ENCODE measurements at places on chromosomes 2 and 18.

- H3K4me1 ChIP-seq = no peaks in the 10 kb centered on the region
- H3K27ac ChIP-seq = no peak overlapping the region
- no peaks in the 10 kb centered on the region for H3K27me3 ChIP-seq
- H3K36me3 ChIP-seq = no peaks in the 10 kb centered on the region
Measured at GRCh38 chr2:45285311-45285710, 276.1 kb upstream of the SIX2 start.

DNA sequence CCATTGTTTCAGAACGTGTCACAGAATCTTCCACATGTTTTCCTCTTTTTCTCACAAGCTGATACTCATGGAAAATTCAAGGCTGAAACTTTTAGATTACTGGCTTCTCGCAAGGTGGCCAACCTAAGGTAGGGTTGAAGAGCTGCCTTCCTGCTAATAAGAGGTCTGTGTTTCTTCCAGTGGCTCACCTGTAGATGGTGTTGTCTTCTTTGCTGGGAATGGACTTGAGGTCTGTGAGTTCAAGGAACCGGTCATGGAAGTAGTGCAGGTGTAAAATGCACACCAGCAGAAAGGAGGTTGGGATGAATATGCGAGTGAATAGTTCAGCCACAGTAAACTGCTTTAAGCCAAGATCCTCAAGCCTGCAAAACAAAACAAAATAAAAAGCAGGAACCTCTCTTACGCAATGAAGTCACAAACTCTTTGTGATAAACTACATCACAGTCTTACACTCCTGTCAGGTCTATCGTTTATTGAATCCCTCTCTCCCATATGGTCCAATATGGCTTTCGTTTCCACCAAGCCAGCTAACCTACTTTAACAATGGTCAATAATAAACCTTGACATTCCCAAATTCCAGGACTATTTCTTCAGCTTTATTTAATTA lies 258.9 kb downstream of the NAPG start:
- H3K4me3 ChIP-seq = no peak overlapping the region
- H3K36me3 ChIP-seq = no peaks in the 10 kb centered on the region
- H3K27me3 ChIP-seq = no peaks in the 10 kb centered on the region
- no peak overlapping the region for H3K27ac ChIP-seq
- no peak for DNase-seq
- no peaks in the 10 kb centered on the region for H3K4me1 ChIP-seq

GRCh38 chr2:235618039-235618438 lies 124.2 kb downstream of the AGAP1 start:
- H3K27me3 ChIP-seq = no peaks in the 10 kb centered on the region
- H3K36me3 ChIP-seq = no peaks in the 10 kb centered on the region
- no peak for DNase-seq
- no peak overlapping the region for H3K4me3 ChIP-seq

DNA sequence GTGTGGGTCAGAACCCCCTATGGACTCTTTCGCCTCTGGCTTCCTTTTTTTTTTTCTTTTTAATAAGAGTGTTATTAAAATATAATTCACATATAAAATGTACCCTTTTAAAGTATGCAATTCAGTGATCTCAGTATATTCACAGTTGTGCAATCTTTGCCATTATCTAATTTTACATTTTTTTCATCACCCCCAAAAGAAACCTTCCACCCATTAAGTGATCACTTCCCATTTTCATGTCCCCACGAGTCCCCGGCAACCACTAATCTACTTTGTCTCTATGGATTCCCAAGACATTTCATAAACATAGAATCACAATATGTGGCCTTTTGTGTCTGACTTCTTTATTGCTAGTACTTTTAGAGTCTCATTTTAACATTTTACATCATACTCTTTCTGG lies 38.7 kb upstream of the ANXA4 start:
- H3K27ac ChIP-seq = no peak overlapping the region
- no peaks in the 10 kb centered on the region for H3K4me1 ChIP-seq
- no peak for DNase-seq
- H3K27me3 ChIP-seq = no peaks in the 10 kb centered on the region
- no peak overlapping the region for H3K4me3 ChIP-seq

GRCh38 chr18:31575515-31576257 lies 16.0 kb upstream of the TTR start:
- H3K27me3 ChIP-seq = no peaks in the 10 kb centered on the region
- DNase-seq = no peak
- no peak overlapping the region for H3K27ac ChIP-seq
- H3K36me3 ChIP-seq = no peaks in the 10 kb centered on the region

DNA sequence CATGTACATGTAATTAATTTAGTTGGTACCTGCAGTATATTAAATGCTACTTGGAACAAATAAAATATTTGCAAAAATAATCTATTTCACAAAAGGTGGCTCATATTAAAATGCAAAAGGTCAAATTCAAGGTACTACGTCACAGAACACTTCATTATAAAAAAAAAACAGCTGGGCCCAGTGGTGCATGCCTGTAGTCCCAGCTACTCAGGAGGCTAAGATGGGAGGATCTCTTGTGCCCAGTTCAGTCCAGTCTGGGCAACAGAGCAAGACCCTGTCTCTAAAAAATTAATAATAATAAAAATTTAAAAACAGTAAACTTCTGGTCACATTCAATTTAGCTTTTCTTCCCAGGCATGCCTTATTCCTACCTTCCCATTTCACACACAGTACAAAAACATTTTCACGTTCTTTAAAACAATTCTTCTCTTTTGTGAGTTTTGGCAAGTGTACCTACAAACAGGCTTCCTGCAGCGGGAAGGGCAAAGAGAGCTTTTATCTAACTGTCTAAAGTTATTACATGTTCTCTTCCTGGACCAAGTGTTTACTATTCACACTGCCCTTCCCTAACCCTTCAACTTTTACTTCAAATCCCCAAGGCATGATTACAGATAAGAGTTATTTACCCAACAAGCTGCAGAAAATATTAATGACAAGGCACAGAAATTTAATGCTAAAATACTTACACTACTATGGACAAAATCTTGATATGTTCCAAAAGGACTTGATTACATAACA lies 10.7 kb downstream of the BAZ2B start:
- no peak for DNase-seq
- peak overlapping the region; percentile 58 for H3K27ac ChIP-seq
- no peaks in the 10 kb centered on the region for H3K36me3 ChIP-seq
- peak overlapping the region; percentile 9 for H3K4me3 ChIP-seq

DNA sequence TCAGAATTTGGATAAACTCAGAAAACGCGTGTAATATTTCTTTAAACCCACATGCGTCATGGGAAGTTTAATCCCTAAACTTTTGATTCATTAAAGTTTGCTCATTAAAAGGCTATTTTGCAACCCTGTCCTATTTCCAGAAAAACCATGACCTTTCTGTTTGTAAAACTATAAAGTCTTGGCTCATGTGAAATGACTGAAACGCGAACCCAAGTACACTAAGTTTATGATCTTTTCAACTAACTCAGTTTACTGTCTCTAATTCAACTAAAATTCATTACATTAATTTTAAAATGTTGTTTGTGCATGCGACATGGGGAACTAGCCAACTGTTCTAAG lies 3.9 kb upstream of the RPL31 start:
- H3K36me3 ChIP-seq = peaks cover 5% of the 10 kb centered on the region
- no peak for DNase-seq
- H3K27ac ChIP-seq = no peak overlapping the region
- H3K27me3 ChIP-seq = no peaks in the 10 kb centered on the region
- H3K4me1 ChIP-seq = peaks cover 2% of the 10 kb centered on the region
- no peak overlapping the region for H3K4me3 ChIP-seq

- no peaks in the 10 kb centered on the region for H3K27me3 ChIP-seq
- no peaks in the 10 kb centered on the region for H3K4me1 ChIP-seq
- no peak overlapping the region for H3K27ac ChIP-seq
- H3K4me3 ChIP-seq = no peak overlapping the region
- DNase-seq = no peak
- peaks cover 8% of the 10 kb centered on the region for H3K36me3 ChIP-seq
Measured at GRCh38 chr2:134433979-134434378, 180.1 kb downstream of the MGAT5 start.

- no peaks in the 10 kb centered on the region for H3K27me3 ChIP-seq
- peaks cover 25% of the 10 kb centered on the region for H3K36me3 ChIP-seq
- DNase-seq = no peak
- H3K27ac ChIP-seq = peak overlapping the region; percentile 71
Measured at GRCh38 chr2:237732070-237732469, 66.5 kb upstream of the RBM44 start.

DNA sequence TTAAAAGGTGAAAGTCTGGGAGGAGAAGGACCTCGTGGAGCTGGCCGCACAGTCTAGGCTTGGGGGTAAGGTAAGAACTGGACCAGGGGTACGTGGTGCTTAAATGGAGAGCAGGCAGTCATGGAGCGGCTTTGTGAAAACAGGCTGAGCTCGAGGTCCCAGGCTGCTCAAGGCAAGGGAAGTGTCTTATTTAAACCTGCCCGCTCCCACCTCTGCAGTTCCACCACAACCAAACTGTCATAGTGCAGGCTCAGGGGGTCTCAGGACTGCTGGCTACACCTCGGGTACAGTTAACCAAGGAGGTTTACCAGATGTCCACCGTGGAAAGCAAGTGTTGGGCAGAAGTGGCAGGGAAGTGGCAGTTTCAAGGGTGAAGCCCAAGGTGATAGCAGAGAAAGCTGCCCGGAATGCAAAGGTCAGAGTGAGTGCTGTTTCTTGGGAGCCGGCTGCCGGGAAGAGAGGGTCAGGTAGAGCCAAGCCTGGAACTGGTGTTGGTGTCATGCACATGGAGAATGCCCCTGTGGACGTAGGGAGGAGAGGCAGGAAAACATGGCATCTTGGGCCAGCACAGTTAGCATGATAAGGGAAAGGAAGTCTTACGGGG lies 203.3 kb downstream of the GBX2 start:
- H3K36me3 ChIP-seq = peaks cover 7% of the 10 kb centered on the region
- H3K4me1 ChIP-seq = no peaks in the 10 kb centered on the region
- no peak overlapping the region for H3K27ac ChIP-seq
- H3K4me3 ChIP-seq = no peak overlapping the region
- DNase-seq = no peak
- H3K27me3 ChIP-seq = no peaks in the 10 kb centered on the region

GRCh38 chr2:29351916-29352591 lies 236.8 kb downstream of the CLIP4 start:
- no peaks in the 10 kb centered on the region for H3K27me3 ChIP-seq
- H3K4me3 ChIP-seq = no peak overlapping the region
- no peak for DNase-seq
- H3K4me1 ChIP-seq = no peaks in the 10 kb centered on the region

GRCh38 chr2:10680957-10681356 lies 8.8 kb downstream of the NOL10 start:
- no peak for DNase-seq
- peaks cover 49% of the 10 kb centered on the region for H3K36me3 ChIP-seq
- H3K27ac ChIP-seq = no peak overlapping the region
- no peaks in the 10 kb centered on the region for H3K27me3 ChIP-seq

GRCh38 chr18:63899206-63899605 lies 8.6 kb upstream of the SERPINB10 start:
- H3K4me3 ChIP-seq = no peak overlapping the region
- no peaks in the 10 kb centered on the region for H3K36me3 ChIP-seq
- no peak for DNase-seq
- H3K4me1 ChIP-seq = no peaks in the 10 kb centered on the region

DNA sequence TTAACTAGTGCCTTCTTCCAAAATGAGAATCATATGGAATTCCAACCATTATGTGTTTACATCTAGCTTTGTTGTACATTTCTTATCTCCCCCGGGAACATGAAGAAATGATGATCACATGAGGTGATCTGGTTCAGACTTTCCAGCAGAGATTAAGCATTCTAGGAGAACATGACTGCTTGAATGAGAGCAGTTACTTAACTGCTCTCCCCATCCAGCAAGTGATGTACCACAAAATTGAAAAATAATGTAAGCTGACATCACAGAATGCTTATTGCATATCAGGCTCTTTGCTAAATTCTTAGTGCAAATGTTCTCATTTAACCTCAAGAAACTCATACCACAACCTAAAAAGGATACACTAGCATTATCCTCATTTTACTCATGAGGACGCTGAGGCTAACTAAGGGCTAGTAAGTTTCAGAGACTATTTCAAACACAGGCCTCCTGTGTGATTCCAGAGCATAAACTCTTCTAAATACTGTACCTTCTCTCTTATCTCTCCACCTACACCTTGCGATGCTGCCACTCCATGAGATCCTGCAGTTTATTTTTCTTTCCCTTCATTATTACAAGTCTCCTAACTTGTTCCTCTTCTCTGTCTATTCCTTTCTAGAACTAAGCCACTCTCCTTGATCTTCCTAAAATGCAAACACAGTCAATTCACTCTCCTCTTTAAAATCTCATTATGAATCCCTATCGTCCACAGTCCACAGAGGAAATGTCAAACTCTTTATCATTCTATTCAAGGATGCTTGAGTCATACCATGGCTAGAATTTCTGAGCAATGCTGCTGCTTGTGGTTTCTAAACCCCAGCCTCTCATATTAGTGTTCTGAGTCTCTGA lies 1224.8 kb upstream of the ZEB2 start:
- H3K27me3 ChIP-seq = no peaks in the 10 kb centered on the region
- H3K4me1 ChIP-seq = no peaks in the 10 kb centered on the region
- H3K36me3 ChIP-seq = no peaks in the 10 kb centered on the region
- H3K27ac ChIP-seq = no peak overlapping the region
- H3K4me3 ChIP-seq = no peak overlapping the region

DNA sequence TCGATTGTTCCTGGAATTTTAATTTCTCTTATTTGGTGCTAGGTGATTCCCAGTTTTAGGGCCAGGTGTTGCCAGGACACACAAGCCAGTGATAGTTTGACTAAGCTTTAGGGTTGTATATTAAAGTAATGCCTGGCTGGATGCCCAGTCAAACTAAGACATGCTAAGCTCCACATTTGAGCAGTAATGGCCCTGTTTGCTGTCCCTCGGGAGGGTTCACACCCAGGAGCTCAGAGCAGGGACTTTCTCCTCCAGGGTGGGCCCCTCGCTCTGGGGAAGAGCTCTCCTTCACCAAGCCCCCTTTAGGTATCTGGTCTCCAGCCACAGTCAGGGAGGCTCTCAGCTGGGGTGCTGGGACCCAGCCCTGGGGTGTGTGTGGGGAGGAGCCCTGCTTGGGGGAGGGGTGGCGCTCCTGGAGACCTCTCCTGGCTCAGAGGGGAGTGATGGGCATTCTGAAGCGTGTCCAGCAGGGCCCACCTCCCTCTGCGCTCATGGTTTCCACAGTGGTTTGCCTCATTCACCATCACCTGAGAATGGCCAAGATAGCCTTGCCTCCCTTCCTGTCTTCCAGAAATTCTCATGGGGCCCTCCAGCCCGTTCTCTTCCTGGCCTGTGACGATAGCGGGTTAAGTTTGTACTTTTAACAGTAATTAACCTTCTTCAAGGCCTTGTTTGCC lies 31.7 kb downstream of the INPP4A start:
- no peaks in the 10 kb centered on the region for H3K27me3 ChIP-seq
- DNase-seq = no peak
- H3K27ac ChIP-seq = no peak overlapping the region
- H3K4me1 ChIP-seq = peaks cover 58% of the 10 kb centered on the region
- no peak overlapping the region for H3K4me3 ChIP-seq
